Kasumi-1 (cell line): ENCODE measurements at places on chromosomes 2 and 18.

DNA sequence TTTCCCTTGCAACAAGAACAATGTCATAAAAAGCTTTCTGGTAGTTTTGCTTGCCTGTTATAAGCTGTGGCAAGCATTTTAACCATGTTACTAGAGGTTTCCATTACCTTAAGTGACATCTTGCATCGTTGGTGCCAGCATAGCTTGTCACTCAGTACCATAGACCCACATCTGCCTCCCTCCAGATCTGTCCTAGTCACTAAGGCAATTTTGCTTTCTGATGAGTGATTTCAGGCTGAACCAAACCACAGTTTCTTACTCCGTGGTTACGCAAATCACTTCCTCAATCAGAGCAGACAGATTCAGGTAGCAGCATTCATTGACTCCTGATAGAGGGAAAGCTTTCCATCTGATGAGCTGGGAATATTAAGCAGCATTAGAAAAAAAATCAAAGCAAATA is 1057.5 kb upstream of the FAM98A start:
- no peak for DNase-seq

DNA sequence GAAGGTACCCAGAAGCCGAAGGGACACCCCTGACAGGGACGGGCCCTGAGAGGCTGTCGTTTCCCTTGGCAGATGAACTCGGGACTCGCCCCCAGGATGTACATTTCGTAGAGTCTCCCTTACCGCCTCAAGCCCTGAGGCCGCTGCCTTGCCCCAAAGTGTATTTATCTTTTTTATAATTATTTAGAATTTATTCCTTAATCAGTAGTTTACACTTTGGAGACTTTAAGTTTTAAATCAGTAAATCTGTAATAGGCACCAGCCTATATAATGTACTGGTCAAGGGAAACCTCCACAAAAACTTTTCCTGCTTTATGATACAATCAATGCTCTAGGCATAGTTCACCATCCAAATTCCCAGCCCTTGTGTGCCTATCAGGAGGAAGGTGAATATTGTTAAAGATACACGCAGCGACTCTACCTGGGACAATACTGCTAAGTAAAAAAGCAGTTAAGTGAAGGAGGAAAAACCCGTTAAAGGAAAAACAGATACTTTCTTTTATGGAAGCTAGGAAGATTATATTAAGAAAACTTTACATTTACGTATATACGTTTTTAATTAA is 848 bp downstream of the VRK2 start:
- peak; percentile 83 for DNase-seq

- DNase-seq, result no peak
Observed at GRCh38 chr2:71385012-71385411, 53.4 kb downstream of the ZNF638 start.

GRCh38 chr2:73759285-73759764 is 20.6 kb downstream of the DUSP11 start:
- DNase-seq, result no peak

- no peak for DNase-seq
Observed at GRCh38 chr2:237465515-237466148, 21.4 kb upstream of the MLPH start.

DNA sequence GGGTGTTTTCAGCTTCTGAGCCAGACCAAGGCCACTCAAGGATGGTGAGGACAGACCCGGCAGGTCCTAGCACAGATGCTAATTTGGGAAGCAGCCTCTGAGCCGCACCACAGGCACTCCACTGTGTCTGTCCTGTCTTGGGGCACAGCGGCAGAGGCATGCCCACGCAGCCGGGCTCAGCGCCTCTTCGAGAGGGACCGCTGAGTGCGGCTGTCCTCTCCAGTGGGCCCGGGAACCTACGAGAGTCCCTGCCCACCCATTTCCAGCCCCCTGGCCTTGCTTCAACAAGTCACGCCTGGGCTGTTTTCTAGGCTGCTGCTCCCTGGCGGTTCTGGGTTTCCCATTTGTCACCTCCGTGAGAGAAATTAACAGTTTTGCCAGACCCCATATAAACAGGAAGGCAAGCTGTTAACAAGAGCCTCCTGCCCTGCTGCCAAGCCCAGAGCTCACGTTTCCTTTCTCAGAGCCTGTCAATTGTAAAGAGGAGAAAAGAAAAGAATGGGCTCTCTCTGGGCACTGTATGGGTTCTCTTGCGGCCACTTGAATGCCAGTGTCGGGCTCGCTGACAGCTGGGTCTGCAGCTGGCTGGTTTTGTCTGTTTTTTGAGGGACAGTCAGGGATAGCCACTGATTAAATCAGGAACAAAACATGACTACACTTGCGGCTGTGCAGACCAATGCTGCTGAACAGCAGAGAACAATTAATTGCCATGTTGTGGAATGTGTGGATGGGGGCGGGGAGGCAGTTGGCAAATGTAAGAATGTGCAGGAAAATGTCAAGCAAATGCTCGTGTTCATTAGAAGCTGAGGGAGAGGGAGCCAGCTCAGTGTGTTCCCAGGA is 30.6 kb downstream of the TMEM17 start:
- DNase-seq, result peak; percentile 16

- DNase-seq, result no peak
Observed at GRCh38 chr2:85951351-85952067, 62.7 kb upstream of the ST3GAL5 start.

GRCh38 chr18:1751249-1751648 is 820.1 kb downstream of the METTL4 start:
- no peak for DNase-seq

DNA sequence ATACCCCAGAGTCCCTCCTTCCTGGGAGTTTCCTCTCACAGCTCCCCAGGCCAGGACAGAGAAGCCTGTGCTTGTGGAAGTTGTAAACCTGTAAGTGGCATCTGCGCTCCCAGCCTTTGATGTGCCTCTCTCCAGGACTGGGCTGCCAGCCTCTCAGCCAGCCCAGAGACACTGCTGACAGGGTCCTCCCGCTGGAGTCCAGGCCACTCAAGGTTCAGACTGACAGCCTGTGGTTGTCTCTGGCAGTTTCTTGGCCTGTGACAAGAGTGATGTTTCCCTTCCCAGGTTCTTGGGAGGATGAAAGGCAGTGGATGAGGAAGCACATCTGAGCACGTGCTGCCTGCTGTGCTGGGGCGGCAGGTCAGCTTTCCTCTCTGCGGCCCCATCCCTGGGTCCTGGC is 3.0 kb downstream of the SLC35F6 start:
- no peak for DNase-seq

GRCh38 chr18:25898965-25899364 is 191.4 kb downstream of the SS18 start:
- DNase-seq, result no peak

DNA sequence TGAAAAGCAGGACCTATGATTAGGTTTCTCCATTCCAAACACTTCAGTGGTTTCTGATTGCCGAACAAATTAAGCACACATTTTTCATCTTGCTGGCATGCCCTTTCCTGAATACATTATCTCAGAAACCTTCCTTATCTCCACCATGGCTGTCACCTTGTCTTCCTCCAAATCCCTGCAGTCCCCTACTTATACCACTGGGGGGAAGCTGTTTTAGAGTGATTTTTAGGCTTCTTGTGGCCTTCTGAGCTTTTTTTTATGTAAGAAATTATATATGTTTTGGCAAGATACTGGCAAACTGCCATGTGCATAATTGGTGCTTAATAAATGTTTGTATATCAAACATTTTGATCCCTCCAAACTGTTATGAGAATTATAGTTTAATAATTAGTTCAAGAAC is 229.2 kb downstream of the MYT1L start:
- DNase-seq, result peak; percentile 17

GRCh38 chr2:208392300-208392699 is 14.3 kb upstream of the PTH2R start:
- DNase-seq, result no peak

GRCh38 chr2:150526827-150527226 is 39.4 kb upstream of the RND3 start:
- DNase-seq, result no peak

DNA sequence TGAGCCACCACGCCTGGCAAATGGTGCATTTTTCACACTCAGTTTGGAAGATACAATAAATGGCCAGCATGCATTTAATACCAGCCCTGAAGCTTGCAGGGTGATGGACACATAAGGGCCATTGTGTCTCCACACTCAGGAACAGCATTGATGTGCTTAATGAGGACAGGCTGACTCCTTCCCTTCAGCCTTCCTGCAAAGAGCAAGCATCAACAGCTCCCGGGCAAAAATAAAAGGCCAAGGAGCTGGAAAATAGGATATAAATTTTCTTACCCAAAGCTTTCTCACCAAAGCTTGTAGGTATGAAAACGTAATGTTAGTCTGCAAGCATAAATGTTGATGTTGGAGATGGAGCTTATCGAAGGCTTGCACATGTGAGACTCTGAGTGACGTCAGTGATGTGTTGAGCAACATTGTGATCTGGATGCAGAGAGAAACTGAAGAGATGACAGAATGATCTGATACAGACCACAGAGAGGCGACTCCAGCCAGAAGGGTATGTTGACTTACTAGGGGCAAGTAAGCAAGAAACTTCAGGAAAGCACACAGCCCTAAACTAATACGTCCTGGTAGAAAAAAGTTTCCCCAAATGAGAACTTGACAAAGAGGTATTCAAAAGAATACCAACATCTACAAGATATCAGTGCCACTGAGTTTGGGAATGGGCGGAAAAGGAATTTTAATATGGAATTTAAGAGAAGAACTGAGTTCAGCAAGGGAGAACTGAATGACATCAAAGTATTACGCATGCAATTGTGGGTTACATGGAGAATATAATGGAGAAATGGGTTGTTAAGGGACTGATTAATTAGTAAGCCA is 256.5 kb downstream of the TGIF1 start:
- no peak for DNase-seq

DNA sequence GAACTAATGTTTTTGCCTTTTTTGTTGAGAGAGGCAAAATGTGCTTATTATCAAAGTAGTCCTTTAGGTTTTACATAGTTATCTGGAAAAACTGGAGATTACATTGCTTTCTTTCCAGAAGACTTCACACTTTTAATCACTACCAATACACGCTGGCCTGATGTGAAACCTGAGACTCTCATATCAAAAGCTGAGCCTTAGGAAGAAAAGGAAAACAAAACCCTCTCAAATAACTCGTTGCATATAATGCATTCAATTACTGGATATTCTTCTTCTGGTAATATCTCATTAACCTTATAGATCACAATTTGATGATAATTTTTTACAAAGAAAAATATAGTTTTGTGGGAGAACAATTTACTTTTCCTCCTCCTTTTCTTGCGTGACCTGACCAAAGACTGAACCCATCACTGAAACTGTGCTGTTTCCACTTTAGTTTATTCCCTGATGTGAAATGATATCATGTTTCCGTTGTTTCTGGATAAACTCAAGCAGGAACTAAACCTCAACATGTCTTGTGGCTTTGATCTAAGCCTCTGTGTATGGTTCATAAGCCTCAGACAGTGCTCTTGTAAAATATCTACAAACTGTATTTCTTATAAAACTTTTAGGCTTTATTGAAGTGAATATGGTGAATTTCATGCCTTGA is 332.4 kb downstream of the GULP1 start:
- no peak for DNase-seq

DNA sequence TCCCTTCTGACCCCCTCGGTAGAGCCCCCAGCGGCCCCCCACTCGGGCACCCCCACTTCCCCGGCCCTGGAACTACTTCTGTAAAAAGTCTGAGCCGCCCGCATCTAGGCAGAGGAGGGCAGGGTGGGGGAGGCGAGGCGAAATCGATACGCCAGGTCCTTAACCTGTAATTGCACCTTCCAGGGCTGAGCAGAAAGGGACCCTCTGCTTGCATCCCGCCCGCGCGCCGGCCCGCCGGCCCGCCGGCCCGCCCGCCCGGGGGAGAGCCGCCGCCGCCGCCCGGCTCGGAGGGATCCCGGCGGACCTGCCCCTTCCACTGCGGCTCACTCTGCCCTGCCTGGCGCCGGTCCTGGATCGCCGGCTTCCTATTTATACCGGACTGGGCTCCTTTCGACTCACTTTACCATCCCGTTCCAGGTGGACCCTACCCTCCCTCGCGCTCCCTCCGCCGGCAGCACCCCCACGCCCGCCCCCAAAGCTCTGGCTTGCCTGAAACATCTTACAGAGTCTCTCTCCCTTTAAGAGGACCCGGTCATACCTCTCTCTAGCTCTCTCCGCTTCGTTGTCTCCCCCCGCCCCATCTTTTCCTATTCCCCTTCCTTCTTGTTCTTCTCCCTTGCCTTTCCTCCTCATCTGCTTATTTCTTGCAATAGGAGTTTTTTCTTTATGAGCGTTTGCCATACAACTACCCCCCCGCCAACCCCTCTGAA is 797 bp downstream of the KLHL14 start:
- DNase-seq, result no peak

- DNase-seq, result no peak
Observed at GRCh38 chr2:75808793-75809535, 98.2 kb upstream of the GCFC2 start.

DNA sequence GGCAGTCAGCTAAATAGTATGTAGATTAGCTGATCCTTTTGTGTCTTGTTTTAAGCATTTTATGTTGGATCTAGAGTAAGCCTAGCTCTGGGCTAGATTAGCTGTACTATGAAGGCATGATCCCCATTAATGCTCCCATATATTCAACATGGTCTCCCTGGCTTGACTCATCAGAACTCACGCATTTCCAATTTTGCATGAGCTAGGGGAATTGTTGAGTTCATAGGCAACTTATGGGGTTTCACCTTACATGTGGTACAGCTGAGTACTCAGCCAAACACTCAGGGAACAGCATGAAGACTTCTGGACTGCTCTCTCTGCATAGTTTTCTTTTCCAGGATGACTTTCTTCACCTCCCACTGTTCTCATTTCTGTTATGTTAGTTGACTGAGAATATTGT is 248.2 kb downstream of the TMX3 start:
- DNase-seq, result no peak

- no peak for DNase-seq
Observed at GRCh38 chr2:203951366-203951902, 14.9 kb downstream of the ICOS start.

GRCh38 chr2:182933629-182934028 is 67.2 kb upstream of the FRZB start:
- no peak for DNase-seq

- DNase-seq, result no peak
Observed at GRCh38 chr2:150127346-150127990, 360.0 kb downstream of the RND3 start.

GRCh38 chr2:76749858-76750257 is 772.3 kb downstream of the LRRTM4 start:
- DNase-seq, result peak; percentile 58

DNA sequence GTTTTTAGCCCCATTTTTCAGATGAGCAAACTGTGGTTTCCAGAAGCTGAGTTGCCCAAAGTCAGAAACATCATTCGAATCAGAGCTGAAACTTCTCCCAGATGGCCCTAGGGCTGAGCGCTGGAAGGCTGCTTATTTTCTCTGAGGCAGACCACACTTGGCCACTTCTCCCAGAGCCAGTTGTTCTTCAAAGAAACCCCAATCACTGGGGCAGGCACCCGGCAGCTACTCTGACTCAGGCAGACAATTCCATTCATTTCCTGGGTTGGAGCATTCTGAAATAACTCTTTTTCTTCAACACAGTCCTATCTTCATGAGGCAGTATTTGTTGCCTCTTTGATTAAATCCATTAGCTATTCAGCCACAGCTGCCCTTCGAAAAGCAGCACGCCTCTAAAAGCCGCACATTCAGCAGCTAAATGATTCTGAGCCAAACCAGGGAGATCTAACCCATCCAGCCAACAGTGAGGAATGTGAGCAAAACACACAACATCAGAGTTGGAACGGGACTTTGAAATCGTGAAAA is 40.9 kb downstream of the LRATD1 start:
- DNase-seq, result no peak
